ENCODE measurements at places on chromosomes 11 and 22. TPM values are rescaled to one million over a fixed set of nuclear protein-coding genes. Genes with fewer than 3 reads are reported as not detected.

- no peaks in the 10 kb centered on the region for H3K36me3 ChIP-seq
- H3K4me1 ChIP-seq: peaks cover 6% of the 10 kb centered on the region
- H3K4me3 ChIP-seq: no peak overlapping the region
- no peak for DNase-seq
- H3K27me3 ChIP-seq: no peaks in the 10 kb centered on the region
- H3K27ac ChIP-seq: no peak overlapping the region
Measured at GRCh38 chr22:46484156-46484860, 53.1 kb downstream of the CELSR1 start.

DNA sequence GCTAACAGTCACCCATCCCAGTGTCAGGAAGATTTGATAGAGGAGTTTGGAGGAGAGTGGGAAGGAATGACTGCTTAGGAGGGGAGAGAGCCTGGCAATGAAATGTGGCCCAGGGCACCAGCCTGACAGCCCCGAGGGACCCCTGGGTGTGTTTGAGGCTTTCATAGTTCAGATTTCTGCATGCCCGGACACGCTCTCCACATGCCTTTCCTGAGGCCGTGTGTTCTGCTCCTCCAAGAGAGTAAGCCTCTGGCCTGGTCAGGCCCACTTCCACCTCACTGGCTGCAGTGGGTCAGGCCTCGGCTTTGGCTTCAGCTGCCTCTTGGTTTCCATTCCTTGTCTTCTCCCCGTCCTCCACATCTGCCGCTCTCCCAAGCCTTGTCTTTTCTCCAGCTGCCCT, 78.4 kb downstream of the C22orf31 start:
- no peaks in the 10 kb centered on the region for H3K36me3 ChIP-seq
- H3K27me3 ChIP-seq: no peaks in the 10 kb centered on the region
- no peak for DNase-seq
- H3K4me1 ChIP-seq: peaks cover 2% of the 10 kb centered on the region

DNA sequence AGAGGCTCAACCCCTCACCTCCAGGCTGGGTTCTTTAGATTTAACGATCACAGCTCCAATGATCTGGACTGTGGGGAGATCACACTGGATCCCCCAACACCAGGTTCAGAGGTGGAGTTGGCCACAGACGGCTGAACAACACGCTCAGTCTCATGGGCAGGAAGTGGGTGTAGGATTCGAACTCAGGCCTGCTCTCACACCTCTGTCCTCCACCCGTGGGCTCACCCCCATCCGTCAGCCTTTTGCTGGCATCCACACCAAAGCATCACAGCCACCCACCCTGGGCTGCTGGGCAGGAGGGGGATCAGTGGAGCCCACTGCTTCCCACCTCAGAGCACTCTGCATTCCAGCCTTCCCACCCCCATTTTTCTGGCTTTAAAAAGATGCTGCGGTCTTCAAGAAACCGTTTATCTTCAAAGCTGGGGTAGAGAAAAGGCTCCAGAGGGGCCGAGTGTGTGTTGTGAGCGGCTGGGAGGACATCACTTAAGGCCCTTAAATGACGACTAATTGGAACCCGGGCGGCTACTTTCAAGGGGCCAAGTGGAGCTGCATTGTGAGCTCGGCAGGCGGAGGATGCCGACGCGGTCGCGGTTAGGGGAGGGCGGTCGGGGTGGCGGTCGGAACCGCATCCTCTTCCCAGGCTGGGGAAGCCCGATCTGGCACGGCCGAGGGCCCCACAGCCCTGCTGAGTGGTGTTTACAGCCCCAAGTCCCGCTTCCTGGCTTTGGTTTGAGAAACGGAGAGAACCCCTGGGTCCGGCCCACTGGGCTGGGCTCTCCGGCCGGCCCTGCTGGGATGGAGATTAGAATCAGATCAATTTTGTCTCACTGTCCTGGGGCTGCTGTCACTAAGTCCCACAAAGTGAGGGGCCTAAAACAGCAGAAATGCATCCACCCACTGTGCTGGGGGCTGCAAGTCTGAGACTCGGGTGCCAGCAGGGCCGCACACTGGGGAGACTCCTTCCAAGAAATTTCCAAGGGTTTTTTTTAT, 15.9 kb upstream of the FGF3 start:
- DNase-seq: no peak
- no peak overlapping the region for H3K27ac ChIP-seq
- no peaks in the 10 kb centered on the region for H3K4me1 ChIP-seq
- H3K36me3 ChIP-seq: no peaks in the 10 kb centered on the region

- H3K4me3 ChIP-seq: no peak overlapping the region
- no peaks in the 10 kb centered on the region for H3K36me3 ChIP-seq
- no peak overlapping the region for H3K27ac ChIP-seq
- no peaks in the 10 kb centered on the region for H3K4me1 ChIP-seq
Measured at GRCh38 chr11:34183848-34184391, 78.5 kb downstream of the NAT10 start.

DNA sequence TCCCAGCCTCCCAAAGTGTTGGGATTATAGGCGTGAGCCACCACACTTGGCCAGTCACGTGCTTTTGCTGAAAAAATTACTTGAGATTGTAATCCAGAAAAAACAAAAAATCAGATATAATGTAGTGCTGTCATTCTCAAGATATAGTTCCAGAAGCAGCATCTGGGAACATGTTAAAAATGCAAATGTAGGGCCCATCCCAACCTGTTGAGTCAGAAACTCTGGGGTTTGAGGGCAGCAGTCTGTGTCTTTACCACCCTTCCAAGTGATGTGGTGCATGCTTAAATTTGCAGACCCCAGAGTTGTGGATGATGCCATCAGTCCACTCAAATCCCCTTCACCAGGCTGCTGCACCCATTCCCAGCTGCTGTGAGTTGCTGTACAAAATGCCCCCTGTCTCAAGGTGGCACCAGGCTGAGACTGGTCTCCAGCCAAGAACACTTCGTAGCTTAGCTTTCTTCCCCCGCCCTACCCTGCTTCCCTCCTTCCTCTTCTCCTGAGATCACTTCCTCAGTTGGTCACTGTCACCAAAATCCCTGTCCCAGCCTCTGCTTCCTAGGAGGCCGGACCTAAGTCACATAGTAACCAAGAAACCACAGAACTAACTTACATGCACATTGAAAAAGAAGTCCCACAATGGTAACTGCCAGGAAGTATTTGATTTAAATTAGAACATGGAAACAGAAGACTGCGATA, 18.2 kb upstream of the ARRB1 start:
- DNase-seq: no peak
- peak overlapping the region; percentile 24 for H3K27ac ChIP-seq
- no peaks in the 10 kb centered on the region for H3K27me3 ChIP-seq
- H3K36me3 ChIP-seq: no peaks in the 10 kb centered on the region

DNA sequence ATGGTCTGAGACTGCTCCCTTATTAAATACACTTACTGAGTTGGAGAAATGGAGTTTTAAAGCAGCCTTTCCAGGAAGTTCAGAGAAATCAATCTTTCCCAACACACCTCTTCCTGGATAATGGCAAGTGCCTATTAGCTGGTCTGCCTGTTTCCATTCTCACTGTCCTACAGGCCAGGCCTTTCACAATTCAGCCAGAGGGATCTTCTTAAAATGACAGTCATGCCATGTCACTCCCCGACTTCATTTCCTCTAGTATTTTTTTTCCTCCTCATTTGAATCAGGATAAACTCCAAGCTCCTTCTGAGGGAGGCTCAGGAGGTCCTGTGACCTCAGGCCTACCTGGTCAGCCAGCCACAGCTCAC, 62.6 kb downstream of the FDX1 start:
- H3K36me3 ChIP-seq: no peaks in the 10 kb centered on the region
- H3K27ac ChIP-seq: no peak overlapping the region
- H3K27me3 ChIP-seq: peaks cover 4% of the 10 kb centered on the region
- no peak overlapping the region for H3K4me3 ChIP-seq
- H3K4me1 ChIP-seq: no peaks in the 10 kb centered on the region

- H3K4me1 ChIP-seq: peaks cover 34% of the 10 kb centered on the region
- H3K4me3 ChIP-seq: peak overlapping the region; percentile 59
Measured at GRCh38 chr11:19711911-19712280, 741 bp upstream of the NAV2 start.

GRCh38 chr11:84564180-84564866, 1062.8 kb downstream of the DLG2 start:
- no peaks in the 10 kb centered on the region for H3K4me1 ChIP-seq
- no peaks in the 10 kb centered on the region for H3K27me3 ChIP-seq
- H3K27ac ChIP-seq: no peak overlapping the region

DNA sequence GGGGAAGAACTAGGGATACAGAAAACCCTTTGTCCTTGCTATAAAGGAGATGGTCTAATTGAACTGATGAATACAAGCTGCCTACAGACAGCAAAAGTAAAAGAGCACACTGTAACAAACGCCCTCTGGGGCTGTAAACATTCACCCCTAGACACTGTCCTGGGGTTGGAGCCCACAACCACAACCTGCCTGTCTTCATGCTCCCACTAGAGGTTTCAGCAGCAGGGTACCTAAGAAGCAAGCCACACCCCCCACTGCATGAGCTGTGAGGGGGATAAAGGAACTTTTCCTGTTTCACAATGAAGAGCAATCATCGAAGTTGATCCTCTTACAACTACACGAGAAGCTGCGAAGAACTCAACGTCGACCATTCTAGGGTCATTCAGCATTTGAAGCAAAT, 90.5 kb upstream of the LUZP2 start:
- DNase-seq: no peak
- H3K4me1 ChIP-seq: no peaks in the 10 kb centered on the region
- H3K36me3 ChIP-seq: no peaks in the 10 kb centered on the region
- H3K27me3 ChIP-seq: no peaks in the 10 kb centered on the region

GRCh38 chr22:39674536-39674935, 104.0 kb downstream of the CACNA1I start:
- no peaks in the 10 kb centered on the region for H3K4me1 ChIP-seq
- no peaks in the 10 kb centered on the region for H3K36me3 ChIP-seq
- H3K27ac ChIP-seq: no peak overlapping the region
- H3K27me3 ChIP-seq: no peaks in the 10 kb centered on the region
- H3K4me3 ChIP-seq: no peak overlapping the region

- no peaks in the 10 kb centered on the region for H3K27me3 ChIP-seq
Measured at GRCh38 chr11:73641668-73642067, 4.7 kb upstream of the PLEKHB1 start.

IGSF22 gene
- total RNA-seq: not detected

LRRC74B gene
- not detected for total RNA-seq

All from Panc1 (cell line).